Gastroesophageal sphincter (tissue), 4 donors: ENCODE measurements at places on chromosomes 5 and 9. TPM values are rescaled to one million over a fixed set of nuclear protein-coding genes. Genes with fewer than 3 reads are reported as not detected.

The REEP2 gene
- 32.0 TPM for total RNA-seq

DNA sequence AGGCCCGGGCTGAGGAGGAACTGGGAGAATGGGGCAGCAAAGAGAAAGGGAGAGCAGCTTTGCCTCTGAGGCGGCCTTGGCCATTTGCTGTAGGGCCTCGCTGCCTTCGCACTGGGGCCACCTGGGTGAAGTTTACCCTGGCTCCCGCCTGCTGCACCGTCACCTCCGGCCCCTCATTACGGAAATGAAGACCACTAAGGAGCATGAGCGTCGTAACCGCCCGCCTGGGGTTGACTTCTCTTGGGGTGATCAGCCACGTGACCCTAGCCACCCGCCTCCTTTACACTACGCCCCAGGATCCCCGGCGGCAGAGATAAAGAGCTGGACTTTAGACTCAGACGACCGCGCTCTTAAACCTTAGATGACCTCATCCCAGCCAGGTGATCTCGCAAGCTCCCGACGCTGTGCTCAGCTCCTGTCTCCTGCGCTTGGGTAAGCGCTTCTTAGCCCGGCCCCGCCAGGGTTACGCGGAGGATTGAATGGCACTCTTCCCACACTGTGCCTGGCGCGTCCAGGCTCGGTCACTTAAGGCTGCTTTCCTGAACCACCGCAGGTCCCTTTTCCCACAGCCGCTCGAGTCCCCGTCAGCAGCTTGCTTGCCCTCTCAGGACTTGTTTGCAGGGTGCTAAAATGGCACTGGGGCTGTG, 107.9 kb upstream of the LARP1 start:
- peak; percentile 59 for ATAC-seq

GRCh38 chr9:110241858-110242321, 14.4 kb downstream of the TXN start:
- no peak for ATAC-seq

DNA sequence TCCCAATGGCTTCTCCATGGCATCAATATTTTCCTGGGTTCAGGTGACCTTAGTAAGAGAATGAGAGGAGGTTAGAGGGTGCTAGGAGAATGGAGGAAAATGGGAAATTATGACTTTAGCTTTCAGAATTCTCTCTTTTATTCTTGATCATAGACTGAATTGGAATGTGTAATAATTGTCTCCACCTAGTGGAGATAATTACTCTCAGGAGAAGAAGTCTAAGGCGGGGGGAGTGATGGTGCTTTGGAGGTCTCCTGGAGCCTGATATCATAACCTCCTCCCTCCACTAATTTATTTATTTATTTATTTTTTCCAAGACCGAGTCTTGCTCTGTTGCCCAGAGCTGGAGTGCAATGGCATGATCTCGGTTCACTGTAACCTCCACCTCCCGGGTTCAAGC, 221.3 kb downstream of the GRIA1 start:
- ATAC-seq, result no peak

GRCh38 chr9:92711146-92711545, 41.2 kb upstream of the IPPK start:
- no peak for ATAC-seq

DNA sequence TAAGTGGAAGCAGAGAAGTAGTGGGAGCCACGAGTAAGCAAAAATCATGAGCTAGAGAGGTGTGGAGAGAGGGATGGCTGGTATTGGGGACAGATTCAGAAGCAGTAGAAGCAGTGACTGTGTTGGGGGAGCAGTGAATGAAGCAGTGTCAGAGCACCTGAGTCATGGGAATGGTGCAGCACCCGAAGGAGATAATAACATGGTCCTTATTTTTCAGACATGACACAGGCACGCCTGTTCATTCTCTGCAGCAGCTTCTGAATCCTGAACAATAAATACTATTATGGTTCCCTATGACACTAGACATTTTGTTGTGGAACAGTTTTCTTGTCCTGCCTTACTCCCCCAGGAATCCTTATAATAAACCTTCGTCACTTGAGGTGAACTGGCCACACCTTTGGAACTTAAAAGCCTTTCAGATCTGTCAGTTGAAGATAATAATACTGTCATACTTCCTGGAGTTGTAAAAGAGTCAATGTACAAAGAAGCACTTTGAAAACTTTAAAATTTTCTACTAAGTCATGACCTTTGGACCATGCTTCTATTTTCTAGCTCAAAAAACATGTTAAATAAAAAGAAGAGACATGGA, 7.0 kb upstream of the RASA1 start:
- ATAC-seq, result no peak

DNA sequence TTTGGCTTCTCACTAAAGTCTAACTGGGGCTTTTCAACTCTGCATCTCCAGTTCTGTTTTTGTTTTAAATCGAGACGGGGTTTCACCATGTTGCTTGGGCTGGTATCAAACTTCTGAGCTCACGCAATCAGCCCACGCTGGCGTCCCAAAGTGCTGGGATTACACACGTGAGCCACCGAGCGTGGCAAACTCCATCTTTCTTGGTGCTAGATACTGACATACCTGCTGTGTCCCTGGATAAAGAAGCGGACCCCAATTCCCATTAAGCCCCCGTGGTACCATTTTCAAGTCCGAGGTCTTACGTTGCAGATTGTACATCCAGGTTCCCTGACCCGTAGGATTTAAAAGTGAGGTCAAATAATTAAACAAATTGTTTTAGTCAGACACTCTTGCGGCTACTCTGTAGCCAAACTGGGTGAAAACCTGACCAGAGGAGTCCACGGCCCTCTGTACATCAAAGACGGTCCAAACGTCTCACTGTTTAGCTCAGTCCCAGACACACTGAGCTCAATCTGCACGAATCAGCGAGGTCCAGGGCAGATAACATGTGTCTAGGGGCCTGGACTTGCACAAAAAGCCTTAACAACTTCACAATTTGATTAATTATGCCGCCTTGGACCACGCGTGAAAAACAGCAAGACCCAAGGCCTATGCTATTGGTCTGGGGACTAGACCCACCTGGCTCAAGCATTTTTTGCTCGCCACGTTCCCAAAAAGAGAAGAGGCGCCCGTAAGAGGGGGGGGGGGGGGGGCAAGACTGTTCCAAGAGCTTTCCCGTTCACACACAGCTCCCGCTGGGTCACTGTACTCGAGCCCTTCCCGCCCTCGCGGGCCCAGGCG, 727 bp upstream of the DNAJA1 start:
- peak; percentile 68 for ATAC-seq
